ENCODE measurements at places on chromosomes 12 and 14.

GRCh38 chr14:96136371-96137005, 68.2 kb upstream of the BDKRB2 start:
- no peak for DNase-seq

- DNase-seq, result peak; percentile 35
Observed at GRCh38 chr14:63039866-63040265, 5.4 kb downstream of the KCNH5 start.

DNA sequence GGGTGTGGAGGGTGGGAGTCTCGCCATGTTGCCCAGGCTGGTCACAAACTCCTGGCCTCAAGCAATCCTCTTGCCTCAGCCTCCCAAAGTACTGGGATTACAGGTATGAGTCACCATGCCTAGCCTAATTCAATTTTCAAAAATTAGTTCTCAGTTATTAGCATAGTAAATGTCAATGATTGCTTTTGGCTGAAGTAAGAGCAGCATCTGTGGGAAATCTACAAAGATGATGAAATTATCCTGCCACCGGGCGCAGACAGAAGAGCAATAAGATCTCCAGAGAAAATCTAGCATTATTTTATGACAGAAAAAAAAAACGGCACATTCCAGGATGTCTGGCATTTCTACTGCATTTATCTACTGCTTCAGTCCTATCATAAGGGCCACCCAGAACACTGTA, 97.9 kb upstream of the DAAM1 start:
- DNase-seq, result no peak

- no peak for DNase-seq
Observed at GRCh38 chr12:19223695-19224094, 94.2 kb downstream of the PLEKHA5 start.

GRCh38 chr12:113186033-113186365, 478 bp downstream of the RITA1 start:
- DNase-seq, result no peak
